Mesothelial cell of epicardium (in vitro differentiated cells): ENCODE measurements at places on chromosomes 1 and 21. TPM values are rescaled to one million over a fixed set of nuclear protein-coding genes. Genes with fewer than 3 reads are reported as not detected.
A peak's percentile ranks its signal among the peaks of the same experiment; 100 is the strongest.

GRCh38 chr1:229271448-229272159 is 693 bp downstream of the RAB4A start:
- no peaks in the 10 kb centered on the region for H3K27me3 ChIP-seq
- DNase-seq = no peak
- peak overlapping the region; percentile 93 for H3K27ac ChIP-seq
- peaks cover 9% of the 10 kb centered on the region for H3K36me3 ChIP-seq
- H3K4me1 ChIP-seq = peaks cover 33% of the 10 kb centered on the region

DNA sequence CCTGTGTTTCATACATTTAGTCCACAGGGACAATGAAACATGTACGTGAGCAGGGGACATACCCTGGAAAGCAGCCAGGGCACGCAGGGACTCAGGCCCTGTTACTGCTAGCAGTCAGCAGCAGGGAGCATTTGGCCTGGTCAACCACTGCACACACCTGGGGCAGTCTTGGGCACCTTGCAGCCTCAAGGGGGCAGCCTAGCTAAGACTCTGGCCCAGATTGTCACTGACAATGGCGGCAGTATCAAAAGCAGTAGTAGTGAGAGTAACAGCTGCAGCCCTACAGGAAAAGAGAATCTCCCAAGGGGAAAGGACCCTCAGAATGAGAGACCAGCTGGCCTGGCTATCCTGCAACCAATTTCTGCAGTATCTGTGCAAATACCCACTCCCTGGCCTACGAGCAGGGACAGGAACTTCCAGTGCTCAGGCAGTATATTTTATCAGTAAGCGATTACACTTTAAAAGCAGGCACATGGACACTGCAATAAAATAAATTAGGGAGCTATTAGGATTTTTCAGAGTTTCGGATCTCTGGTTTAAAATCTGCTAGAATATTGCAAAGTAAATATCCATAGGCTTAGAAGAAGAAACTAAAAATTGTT is 475.6 kb downstream of the LTN1 start:
- H3K36me3 ChIP-seq = no peaks in the 10 kb centered on the region
- no peak overlapping the region for H3K4me3 ChIP-seq
- peaks cover 24% of the 10 kb centered on the region for H3K4me1 ChIP-seq
- no peaks in the 10 kb centered on the region for H3K27me3 ChIP-seq

GRCh38 chr1:116036255-116036654 is 59.9 kb downstream of the SLC22A15 start:
- no peak for DNase-seq
- no peak overlapping the region for H3K4me3 ChIP-seq
- peaks cover 7% of the 10 kb centered on the region for H3K4me1 ChIP-seq
- no peaks in the 10 kb centered on the region for H3K27me3 ChIP-seq
- H3K27ac ChIP-seq = no peak overlapping the region
- H3K36me3 ChIP-seq = peaks cover 13% of the 10 kb centered on the region

Gene SPAG17
- total RNA-seq = 2.7 to 4.7 TPM (median 3.7 TPM) in 3 replicates

Gene LRRC3
- total RNA-seq = 10.9 to 11.9 TPM (median 11.8 TPM) in 3 replicates

Gene KRTAP12-2
- total RNA-seq = not detected in 3 replicates

Gene EBNA1BP2
- 49.1 to 51.3 TPM (median 51.1 TPM) in 3 replicates for total RNA-seq
